ENCODE measurements at places on chromosomes 3 and 15. TPM values are rescaled to one million over a fixed set of nuclear protein-coding genes. Genes with fewer than 3 reads are reported as not detected.

The CDAN1 gene
- polyA plus RNA-seq, result 23.3 TPM

The TCTA gene
- 35.8 TPM for polyA plus RNA-seq

The CTXN2 gene
- 0.10 TPM for polyA plus RNA-seq

The DCP1A gene
- polyA plus RNA-seq, result 36.5 TPM

The PODXL2 gene
- polyA plus RNA-seq, result 42.0 TPM

The ITPKA gene
- polyA plus RNA-seq, result 0.55 TPM

The SGO1 gene
- polyA plus RNA-seq, result 8.3 TPM

The RAB6B gene
- polyA plus RNA-seq, result 15.8 TPM

The RETNLB gene
- not detected for polyA plus RNA-seq

The DET1 gene
- 14.9 TPM for polyA plus RNA-seq

The LSG1 gene
- 38.3 TPM for polyA plus RNA-seq

The ARL6IP5 gene
- 87.5 TPM for polyA plus RNA-seq

The ISLR gene
- polyA plus RNA-seq, result 64.0 TPM

The COL6A6 gene
- polyA plus RNA-seq, result 1.6 TPM

The TMEM42 gene
- polyA plus RNA-seq, result 30.7 TPM

The P2RY13 gene
- polyA plus RNA-seq, result 0.36 TPM

The GMNC gene
- 4.9 TPM for polyA plus RNA-seq

The SCN11A gene
- polyA plus RNA-seq, result 0.62 TPM

The CCDC80 gene
- polyA plus RNA-seq, result 118 TPM

The POPDC2 gene
- 4.5 TPM for polyA plus RNA-seq

The TMEM212 gene
- polyA plus RNA-seq, result 0.35 TPM

The KBTBD13 gene
- 0.05 TPM for polyA plus RNA-seq

The FAM107A gene
- 5.8 TPM for polyA plus RNA-seq

The CHRM5 gene
- polyA plus RNA-seq, result 0.16 TPM

The DUOX1 gene
- polyA plus RNA-seq, result 2.0 TPM

The VPS39 gene
- 87.2 TPM for polyA plus RNA-seq

The CCDC39 gene
- 3.4 TPM for polyA plus RNA-seq

The BFSP2 gene
- polyA plus RNA-seq, result 0.14 TPM

The ZNF80 gene
- polyA plus RNA-seq, result 0.06 TPM

The PGBD4 gene
- 1.6 TPM for polyA plus RNA-seq

The SPESP1 gene
- polyA plus RNA-seq, result 5.0 TPM

The ASB7 gene
- 15.2 TPM for polyA plus RNA-seq

The NDUFAF3 gene
- polyA plus RNA-seq, result 84.7 TPM

The UPK1B gene
- polyA plus RNA-seq, result 9.0 TPM

Measured in left renal cortex interstitium (tissue), 4 donors.